H9 (cell line): ENCODE measurements at places on chromosomes 1 and 21. TPM values are rescaled to one million over a fixed set of nuclear protein-coding genes. Genes with fewer than 3 reads are reported as not detected.

DNA sequence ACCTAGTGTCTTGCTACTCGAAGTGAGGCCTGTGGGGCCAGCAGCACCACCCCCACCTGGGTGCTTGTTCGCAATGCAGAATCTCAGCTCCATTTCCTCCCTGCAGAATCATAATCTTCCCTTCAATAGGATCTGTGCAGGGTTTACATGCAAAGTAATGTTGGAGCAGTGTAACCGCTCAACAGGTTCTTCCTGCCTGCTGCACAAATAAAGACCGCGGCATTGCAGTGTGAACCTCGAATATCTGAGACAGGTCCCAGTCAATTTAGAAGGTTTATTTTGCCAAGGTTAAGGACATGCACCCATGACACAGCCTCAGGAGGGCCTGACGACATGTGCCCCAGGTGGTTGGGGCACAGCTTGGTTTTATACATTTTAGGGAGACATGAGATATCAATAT lies 119.2 kb downstream of the TLR5 start:
- H3K4me1 ChIP-seq: peaks cover 15% of the 10 kb centered on the region
- H3K4me3 ChIP-seq: peak overlapping the region; percentile 72
- no peak for DNase-seq
- H3K36me3 ChIP-seq: peaks cover 58% of the 10 kb centered on the region

DNA sequence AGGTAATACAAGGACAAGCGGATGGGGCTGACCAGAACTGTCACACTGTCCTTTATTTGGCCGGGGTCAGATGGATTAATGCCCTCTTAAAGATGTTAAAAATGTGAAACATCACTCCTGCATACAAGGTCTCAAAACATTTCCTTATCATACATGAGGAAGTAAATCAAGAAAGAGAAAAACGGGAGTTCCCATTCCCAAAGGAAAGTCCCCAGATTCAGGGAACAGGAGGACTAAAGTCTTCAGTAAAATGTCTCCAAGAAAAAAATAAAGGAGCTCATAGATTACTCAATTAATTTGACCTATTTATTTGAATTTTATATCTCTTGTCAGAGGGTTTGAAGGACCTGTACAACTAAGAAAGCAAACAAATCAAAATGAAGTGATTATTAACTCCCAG lies 13.4 kb upstream of the HSD11B1 start:
- H3K36me3 ChIP-seq: no peaks in the 10 kb centered on the region
- no peak overlapping the region for H3K27ac ChIP-seq
- no peak overlapping the region for H3K4me3 ChIP-seq
- H3K27me3 ChIP-seq: no peaks in the 10 kb centered on the region; the same call in 1 of the 2 replicates
- no peaks in the 10 kb centered on the region for H3K4me1 ChIP-seq

- no peaks in the 10 kb centered on the region for H3K36me3 ChIP-seq
- H3K27me3 ChIP-seq: peaks cover 8% of the 10 kb centered on the region; the same call in 1 of the 2 replicates
- no peak for DNase-seq
Observed at GRCh38 chr1:120133228-120133927, 42.9 kb downstream of the SEC22B start.

DNA sequence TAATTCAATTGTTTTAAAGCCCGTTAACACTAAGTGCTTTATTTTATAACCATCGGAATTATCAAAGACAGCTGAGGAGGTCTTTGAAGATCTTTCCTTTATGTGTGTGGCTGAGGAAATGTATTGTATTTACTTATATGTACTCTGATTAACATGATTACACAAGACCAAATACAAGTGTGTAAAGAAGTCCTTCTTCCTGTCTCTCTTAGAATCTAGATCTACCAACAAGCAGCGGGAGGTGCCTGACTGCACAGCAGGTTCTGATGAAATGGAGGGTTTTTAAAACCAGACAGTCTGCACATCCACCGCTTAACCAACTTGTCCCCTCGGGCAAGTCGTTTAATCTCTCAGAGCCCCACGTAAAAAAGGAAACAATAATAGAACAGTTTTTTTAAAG lies 240.5 kb upstream of the MAP1LC3C start:
- no peak for DNase-seq
- H3K27me3 ChIP-seq: no peaks in the 10 kb centered on the region
- H3K4me3 ChIP-seq: no peak overlapping the region
- H3K4me1 ChIP-seq: peaks cover 1% of the 10 kb centered on the region

- no peak overlapping the region for H3K4me3 ChIP-seq
- no peak for DNase-seq
- H3K36me3 ChIP-seq: peaks cover 2% of the 10 kb centered on the region; the same call in 1 of the 3 replicates
- no peaks in the 10 kb centered on the region for H3K27me3 ChIP-seq
Observed at GRCh38 chr1:103960710-103961109, 211.0 kb downstream of the AMY1C start.

GRCh38 chr1:55588309-55588708 lies 373.1 kb upstream of the USP24 start:
- H3K4me1 ChIP-seq: peaks cover 4% of the 10 kb centered on the region; the same call in 1 of the 2 replicates
- H3K27ac ChIP-seq: no peak overlapping the region
- H3K36me3 ChIP-seq: no peaks in the 10 kb centered on the region
- H3K27me3 ChIP-seq: no peaks in the 10 kb centered on the region
- no peak overlapping the region for H3K4me3 ChIP-seq

- H3K27me3 ChIP-seq: no peaks in the 10 kb centered on the region
- no peak overlapping the region for H3K4me3 ChIP-seq
- H3K4me1 ChIP-seq: no peaks in the 10 kb centered on the region
- no peak for DNase-seq
- no peaks in the 10 kb centered on the region for H3K36me3 ChIP-seq
Observed at GRCh38 chr21:14403681-14404318, 20.9 kb upstream of the HSPA13 start.

GRCh38 chr1:58047265-58047858 lies 499.2 kb downstream of the OMA1 start:
- H3K4me1 ChIP-seq: no peaks in the 10 kb centered on the region
- H3K27me3 ChIP-seq: no peaks in the 10 kb centered on the region
- no peak for DNase-seq
- no peak overlapping the region for H3K27ac ChIP-seq

GRCh38 chr1:214566158-214567104 lies 15.0 kb upstream of the PTPN14 start:
- H3K4me1 ChIP-seq: no peaks in the 10 kb centered on the region
- H3K36me3 ChIP-seq: no peaks in the 10 kb centered on the region
- H3K27me3 ChIP-seq: no peaks in the 10 kb centered on the region
- H3K27ac ChIP-seq: no peak overlapping the region
- no peak for DNase-seq

DNA sequence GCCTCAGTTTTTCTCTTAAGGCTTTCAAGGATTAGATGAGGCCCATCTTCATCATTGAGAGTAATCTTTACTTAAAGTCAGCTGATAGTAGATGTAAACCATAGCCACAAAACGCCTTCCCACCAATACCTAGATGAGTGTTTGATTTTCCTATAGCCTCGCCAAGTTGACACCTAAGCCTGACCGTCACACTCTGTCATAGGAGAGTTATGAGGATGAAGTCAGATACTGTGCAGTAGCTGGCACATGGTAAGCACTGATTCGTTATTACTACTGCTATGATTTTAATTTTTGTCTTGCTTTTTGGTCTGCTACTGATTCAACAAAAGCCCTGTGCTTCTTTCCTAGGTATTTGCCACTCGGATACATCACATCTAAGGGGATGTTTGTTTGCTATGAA lies 395.5 kb downstream of the RPS6KC1 start:
- no peak overlapping the region for H3K27ac ChIP-seq
- DNase-seq: no peak

DNA sequence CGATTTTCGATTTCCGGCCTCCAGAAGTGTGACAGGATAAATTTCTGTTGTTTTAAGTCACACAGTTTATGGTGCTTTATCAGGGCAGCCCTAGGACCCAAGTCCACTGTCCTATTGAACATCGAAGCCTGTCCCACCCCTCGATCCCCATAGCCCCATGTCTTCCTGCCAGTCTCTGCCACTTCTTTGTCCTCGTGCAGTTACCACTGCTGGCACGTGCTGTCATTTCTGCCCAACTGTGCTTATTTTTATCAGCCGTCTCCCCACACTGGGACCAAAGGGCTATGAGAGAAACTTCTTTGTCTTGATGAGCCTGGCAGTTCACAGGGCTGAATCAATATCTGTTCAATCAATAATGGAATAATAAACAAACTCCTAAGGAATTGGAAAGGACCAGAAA lies 146.7 kb downstream of the PSMG1 start:
- no peaks in the 10 kb centered on the region for H3K36me3 ChIP-seq
- no peak overlapping the region for H3K4me3 ChIP-seq
- no peaks in the 10 kb centered on the region for H3K27me3 ChIP-seq
- H3K4me1 ChIP-seq: no peaks in the 10 kb centered on the region

DNA sequence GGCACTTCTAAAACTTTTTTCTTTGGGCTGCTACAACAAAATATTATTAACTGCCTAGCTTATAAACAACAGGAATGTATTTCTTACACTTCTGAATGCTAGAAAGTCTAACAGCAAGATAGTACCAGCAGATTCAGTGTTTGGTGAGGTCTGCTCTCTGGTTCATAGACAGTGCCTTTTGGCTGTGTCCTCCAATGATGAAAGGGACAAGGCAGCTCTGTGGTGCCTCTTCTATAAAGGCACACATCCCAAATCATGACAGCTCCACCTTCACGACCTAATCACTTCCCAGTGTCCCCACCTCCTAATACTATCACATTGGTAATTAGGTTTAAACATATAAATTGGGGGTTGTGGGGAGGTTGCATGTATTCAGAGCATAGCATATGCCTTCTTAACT lies 9.5 kb downstream of the CFH start:
- DNase-seq: no peak
- no peaks in the 10 kb centered on the region for H3K27me3 ChIP-seq
- H3K27ac ChIP-seq: no peak overlapping the region
- no peak overlapping the region for H3K4me3 ChIP-seq
- no peaks in the 10 kb centered on the region for H3K4me1 ChIP-seq
- no peaks in the 10 kb centered on the region for H3K36me3 ChIP-seq

GRCh38 chr1:234972411-234973191 lies 156.0 kb downstream of the TOMM20 start:
- no peak overlapping the region for H3K4me3 ChIP-seq
- DNase-seq: no peak
- peaks cover 10% of the 10 kb centered on the region; the same call in 1 of the 2 replicates for H3K4me1 ChIP-seq
- H3K27ac ChIP-seq: no peak overlapping the region

- H3K27ac ChIP-seq: no peak overlapping the region
- peak overlapping the region; percentile 80 for H3K4me3 ChIP-seq
Observed at GRCh38 chr1:115829023-115829674, 11.8 kb downstream of the NHLH2 start.

DNA sequence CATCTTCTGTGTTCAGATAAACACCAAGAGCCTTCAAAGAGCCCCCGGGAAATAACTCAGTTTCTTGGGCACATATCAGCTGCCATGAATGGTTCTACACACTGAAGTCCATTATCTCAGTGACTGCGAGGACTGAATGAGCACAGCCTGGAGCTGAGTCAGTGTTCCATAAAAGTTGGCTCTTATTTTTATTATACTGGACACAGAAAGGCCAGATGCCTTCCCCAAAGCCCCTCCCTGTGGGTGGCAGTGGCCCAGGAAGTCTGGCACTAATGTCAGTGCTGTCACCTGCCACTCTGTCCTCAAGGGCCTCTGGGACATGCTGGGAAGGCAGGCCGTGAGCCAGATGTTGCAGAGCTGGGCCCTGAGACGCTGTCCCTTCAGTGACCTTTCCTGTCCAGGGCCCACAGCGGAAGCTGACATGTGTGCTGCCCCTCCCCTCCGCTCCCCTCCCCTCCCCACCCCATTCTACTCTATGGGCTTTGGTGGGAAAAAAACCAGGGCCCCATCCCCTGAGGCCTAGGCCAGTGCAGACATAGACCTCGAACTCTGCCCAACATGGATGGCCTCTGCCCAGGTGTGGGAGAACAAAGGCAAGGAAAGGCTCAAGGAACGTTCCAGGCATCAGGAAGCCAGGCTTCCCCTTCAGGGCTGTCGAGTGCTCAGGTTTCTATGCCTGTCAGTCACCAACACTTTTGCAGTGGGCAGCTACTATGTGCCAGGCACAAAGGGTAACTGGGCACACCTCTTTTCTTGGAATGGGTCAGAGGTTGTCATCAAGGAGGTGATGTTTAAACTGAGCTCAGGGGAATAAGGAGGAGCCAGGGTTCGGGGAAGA lies 22.4 kb upstream of the NPPB start:
- H3K27me3 ChIP-seq: no peaks in the 10 kb centered on the region
- DNase-seq: no peak
- peaks cover 2% of the 10 kb centered on the region; the same call in 1 of the 2 replicates for H3K4me1 ChIP-seq
- no peak overlapping the region for H3K27ac ChIP-seq

- H3K27me3 ChIP-seq: no peaks in the 10 kb centered on the region
- no peak overlapping the region for H3K27ac ChIP-seq
- DNase-seq: no peak
- H3K4me3 ChIP-seq: no peak overlapping the region
Observed at GRCh38 chr21:28770867-28771661, 221.6 kb downstream of the LTN1 start.

GRCh38 chr1:248751142-248751541 lies 4.4 kb downstream of the LYPD8 start:
- peaks cover 3% of the 10 kb centered on the region for H3K36me3 ChIP-seq
- no peak overlapping the region for H3K27ac ChIP-seq
- no peak for DNase-seq
- no peaks in the 10 kb centered on the region for H3K4me1 ChIP-seq

- H3K27me3 ChIP-seq: no peaks in the 10 kb centered on the region
- no peaks in the 10 kb centered on the region; the same call in 1 of the 2 replicates for H3K4me1 ChIP-seq
- no peaks in the 10 kb centered on the region for H3K36me3 ChIP-seq
- DNase-seq: no peak
- no peak overlapping the region for H3K4me3 ChIP-seq
Observed at GRCh38 chr1:178706432-178706831, 18.6 kb upstream of the RALGPS2 start.

DNA sequence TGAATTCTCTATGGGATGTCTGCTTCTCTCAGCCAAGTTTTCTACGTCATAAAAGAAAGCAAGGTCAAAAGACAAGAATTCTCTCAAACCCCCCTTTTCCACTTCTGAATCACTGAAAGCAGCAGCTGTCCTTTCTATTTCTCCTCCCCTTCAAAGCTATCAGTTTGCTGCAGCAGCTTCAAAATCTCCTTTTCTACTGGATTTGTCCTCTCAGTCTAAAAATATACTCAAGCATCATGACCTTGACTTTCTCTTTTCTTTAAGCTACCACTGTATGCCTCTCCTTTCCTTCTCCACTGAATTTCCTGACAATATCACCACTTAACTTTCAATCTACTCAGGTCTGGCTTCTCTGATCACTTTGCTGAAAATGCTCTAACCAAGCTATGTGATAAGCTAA lies 1.9 kb downstream of the WDR64 start:
- H3K27me3 ChIP-seq: no peaks in the 10 kb centered on the region
- DNase-seq: no peak
- no peaks in the 10 kb centered on the region for H3K36me3 ChIP-seq
- H3K4me3 ChIP-seq: no peak overlapping the region

GRCh38 chr1:7680955-7681268 lies 90.2 kb upstream of the VAMP3 start:
- no peaks in the 10 kb centered on the region for H3K4me1 ChIP-seq
- no peak overlapping the region for H3K27ac ChIP-seq
- no peaks in the 10 kb centered on the region; the same call in 1 of the 2 replicates for H3K27me3 ChIP-seq
- DNase-seq: peak; percentile 45

- DNase-seq: no peak
- no peak overlapping the region for H3K27ac ChIP-seq
- no peak overlapping the region for H3K4me3 ChIP-seq
- H3K27me3 ChIP-seq: no peaks in the 10 kb centered on the region
Observed at GRCh38 chr1:119874186-119874585, 22.1 kb downstream of the ADAM30 start.

The CFHR5 gene
- total RNA-seq: not detected in 2 replicates

The SHISAL2A gene
- total RNA-seq: 0.44 and 0.90 TPM in 2 replicates

The OR2T35 gene
- not detected in 2 replicates for total RNA-seq

The CATSPERE gene
- total RNA-seq: 0.31 and 0.55 TPM in 2 replicates

The KCND3 gene
- 0.15 TPM in 2 replicates for total RNA-seq

The CLCA2 gene
- total RNA-seq: not detected in 2 replicates

The OPTC gene
- 0.68 and 1.1 TPM in 2 replicates for total RNA-seq

The CFAP107 gene
- total RNA-seq: not detected in 2 replicates

The HCN3 gene
- 4.7 and 5.4 TPM in 2 replicates for total RNA-seq

The CD1D gene
- 0.98 and 1.3 TPM in 2 replicates for total RNA-seq

The KRTAP19-1 gene
- total RNA-seq: not detected in 2 replicates
